ENCODE measurements at places on chromosomes 2 and 18.

DNA sequence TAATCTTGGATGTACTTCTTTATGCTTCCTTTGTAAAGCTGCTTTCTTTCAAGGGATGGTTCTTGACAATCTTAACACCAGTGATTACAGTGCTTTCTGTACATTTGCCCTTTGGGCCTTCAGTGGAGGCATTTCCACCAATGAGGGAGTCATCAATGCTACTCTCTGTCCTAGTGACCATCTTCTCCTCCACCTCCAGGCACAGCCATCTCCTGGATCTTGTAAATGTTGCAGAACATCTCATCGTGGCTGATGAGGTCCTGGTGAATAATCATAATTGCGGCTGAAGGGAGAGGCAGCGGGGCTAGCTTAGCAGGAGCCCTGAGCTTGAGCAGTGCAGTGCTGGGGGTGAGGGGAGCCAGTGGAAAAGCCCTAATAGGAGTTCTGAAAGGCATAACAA is 32.5 kb downstream of the IDH1 start:
- DNase-seq, result no peak

DNA sequence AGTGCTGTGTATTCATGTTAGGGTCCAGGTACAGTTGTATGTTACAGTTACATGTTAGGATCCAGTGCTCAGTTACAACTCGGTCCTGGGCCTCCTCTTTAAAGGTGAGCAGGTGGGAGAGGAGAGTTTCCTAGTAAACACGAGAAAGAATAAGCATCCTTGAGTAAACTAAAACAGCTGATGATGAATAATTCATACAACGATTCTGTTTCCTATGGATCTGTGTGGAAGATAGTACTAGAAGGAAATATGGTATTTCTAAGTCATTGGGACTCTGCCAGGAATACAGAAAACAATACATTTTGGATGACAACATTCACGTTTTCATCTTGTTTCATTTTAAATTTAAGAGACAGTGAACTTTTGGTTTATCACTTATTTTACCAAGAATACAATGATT is 29.5 kb downstream of the SNTG2 start:
- no peak for DNase-seq

GRCh38 chr2:169961911-169962310 is 134.7 kb downstream of the UBR3 start:
- DNase-seq, result no peak

DNA sequence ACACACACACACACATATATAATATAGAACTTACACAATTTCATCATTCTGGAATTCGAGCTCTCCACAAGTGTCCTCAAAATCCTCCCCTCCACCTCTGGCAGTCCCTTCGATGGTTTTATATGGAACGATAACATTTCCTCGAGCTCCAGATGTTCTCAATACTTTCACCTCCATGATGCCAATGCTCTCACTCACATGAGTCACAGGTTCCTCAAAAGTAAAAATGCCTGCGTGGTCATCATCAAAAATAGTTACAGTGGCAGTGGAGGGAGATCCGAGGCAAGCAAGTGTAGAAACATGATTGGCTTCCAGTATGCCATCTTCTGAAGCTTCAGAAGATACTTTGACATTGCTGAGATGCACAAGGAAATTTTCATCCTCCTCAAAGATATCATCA is 23.5 kb downstream of the SLC8A1 start:
- DNase-seq, result no peak

- DNase-seq, result no peak
Measured at GRCh38 chr2:85996591-85996990, 107.8 kb upstream of the ST3GAL5 start.

All from stimulated activated CD4-positive, alpha-beta T cell treated with anti-CD3 and anti-CD28 coated beads, Interleukin-4, amount 100 ng/mL, for 24 hours (primary cell).